ENCODE measurements at places on chromosomes 5 and 9.

DNA sequence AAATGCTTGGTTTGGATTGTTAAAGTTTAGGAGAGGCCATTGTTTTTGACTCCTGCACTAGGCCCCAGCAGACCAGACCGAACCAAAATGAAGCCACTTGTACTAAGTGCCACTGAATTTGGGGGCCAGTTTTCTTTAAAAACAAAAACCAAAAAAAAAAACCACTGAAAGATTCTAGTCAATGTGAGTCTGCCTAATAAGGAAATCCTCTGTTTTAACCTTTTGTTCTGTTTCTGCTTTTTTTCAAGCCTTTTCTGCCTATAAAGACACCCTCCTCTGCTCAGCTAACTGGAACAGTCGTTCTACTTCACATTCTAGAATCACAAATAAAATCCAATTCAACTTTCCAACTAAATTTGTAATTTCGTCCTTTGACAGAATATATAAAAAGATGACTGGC, 64.9 kb downstream of the SERINC5 start:
- no peak for ATAC-seq

GRCh38 chr9:27726244-27727081, 153.2 kb upstream of the C9orf72 start:
- peak; percentile 46 for ATAC-seq

GRCh38 chr5:136055612-136056309, 27.0 kb downstream of the TGFBI start:
- no peak for ATAC-seq

- ATAC-seq, result no peak
These were observed 80.5 kb upstream of the EPB41L4B start for GRCh38 chr9:109401169-109401989.

DNA sequence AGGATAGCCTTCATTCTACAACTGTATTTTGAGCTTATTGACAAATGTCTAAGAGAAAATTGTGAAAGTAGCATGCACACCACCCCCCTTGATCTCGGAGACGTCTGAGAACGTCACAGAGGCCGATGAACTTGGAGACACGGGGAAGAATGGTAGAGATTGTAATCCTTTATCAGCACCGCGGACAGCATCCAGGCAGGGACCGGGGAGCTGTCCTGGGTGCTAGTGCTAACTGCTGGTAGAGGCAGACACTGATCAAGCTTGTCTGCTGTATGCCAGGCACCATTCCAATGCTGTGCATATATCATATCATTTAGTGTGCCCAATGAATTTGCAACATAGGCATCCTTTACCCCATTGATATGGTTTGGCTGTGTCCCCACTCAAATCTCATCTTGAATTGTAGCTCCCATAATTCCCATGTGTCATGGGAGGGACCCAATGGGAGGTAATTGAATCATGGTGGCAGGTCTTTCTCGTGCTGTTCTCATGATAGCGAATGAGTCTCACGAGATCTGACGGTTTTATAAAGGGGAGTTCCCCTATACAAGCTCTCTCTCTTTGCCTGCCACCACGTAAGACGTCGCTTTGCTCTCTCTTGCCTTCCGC, 98.8 kb downstream of the LHX2 start:
- ATAC-seq, result no peak

GRCh38 chr5:68149189-68149588, 66.4 kb upstream of the PIK3R1 start:
- ATAC-seq, result no peak

DNA sequence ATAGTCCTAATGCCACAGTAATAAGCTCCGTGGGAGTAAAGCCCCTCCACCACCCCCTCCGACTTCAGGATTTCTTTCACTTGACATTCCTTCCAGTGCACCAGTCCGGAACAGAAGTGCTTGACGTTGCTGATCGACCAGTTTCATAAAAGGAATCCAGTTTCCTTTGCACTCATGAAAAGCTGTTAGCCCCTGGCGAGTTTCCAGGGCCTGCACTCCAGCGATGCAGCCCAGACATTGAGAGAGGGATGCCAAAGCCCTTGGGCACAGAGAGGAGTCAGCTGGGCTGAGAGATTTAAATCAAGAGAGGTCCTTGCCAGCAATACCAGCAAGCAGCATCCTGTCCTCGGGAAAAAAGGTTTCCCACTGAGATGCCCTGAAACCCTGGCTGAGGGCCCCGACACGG, 170.1 kb downstream of the GABBR2 start:
- no peak for ATAC-seq

DNA sequence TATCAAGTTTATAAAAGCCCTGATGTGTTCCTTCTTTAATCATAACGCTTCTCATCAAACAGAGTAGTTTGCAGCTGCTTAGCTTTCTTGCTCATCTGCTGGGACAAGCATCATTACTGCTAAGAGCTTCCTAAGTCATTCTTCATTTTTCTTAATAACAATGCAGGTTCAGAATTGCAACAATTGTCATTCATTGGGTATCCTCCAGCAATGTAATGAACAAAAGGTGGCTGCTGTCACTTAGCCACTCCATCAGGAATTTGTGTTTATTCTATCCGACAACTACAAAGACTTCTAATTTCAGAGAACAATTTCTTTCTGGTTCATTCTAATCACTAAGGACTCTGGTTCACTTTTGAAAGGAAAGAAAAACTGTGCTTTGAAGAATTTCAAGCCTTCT, 836.7 kb upstream of the CDH10 start:
- no peak for ATAC-seq

GRCh38 chr9:4167079-4167671, 132.7 kb downstream of the GLIS3 start:
- no peak for ATAC-seq

- no peak for ATAC-seq
These were observed 34.6 kb upstream of the ACTBL2 start for GRCh38 chr5:57517250-57517649.

GRCh38 chr5:125798307-125798706, 624.9 kb upstream of the GRAMD2B start:
- ATAC-seq, result no peak

DNA sequence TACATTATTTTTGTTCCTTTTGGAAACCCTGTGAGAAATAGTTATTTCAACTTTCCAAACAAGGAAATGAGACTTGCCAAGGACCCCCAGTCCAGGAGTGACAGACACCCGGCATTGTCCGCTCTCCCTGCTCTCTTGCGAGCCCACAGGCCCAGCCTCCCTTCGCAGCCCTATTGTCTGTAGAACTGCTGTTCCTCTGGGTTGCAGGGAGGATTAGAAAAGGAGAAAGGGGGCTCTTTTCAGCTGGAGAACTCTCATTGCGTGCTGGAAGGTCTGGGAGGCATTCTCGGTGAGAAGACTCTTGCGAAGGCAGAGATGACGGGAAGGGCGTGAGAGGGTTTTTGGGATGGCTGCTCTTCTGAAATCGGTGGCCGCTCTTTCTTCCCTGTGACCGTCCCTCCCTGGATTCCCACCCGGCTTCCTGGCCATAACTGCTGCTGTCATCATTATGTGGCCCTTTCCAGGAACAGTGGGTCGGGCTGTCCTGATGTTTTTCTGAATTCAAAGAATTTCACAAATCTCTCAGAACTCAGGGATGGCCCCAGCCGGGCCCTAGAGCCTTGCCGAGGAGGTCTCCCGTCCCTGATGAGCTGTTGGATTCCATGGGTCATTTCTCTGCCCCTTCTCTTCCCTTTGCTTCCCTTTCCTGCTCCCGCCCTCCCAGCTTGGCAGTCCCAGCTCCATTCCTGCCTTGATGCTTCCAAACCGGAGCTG, 29.8 kb downstream of the STC2 start:
- no peak for ATAC-seq

GRCh38 chr9:134687556-134687955, 46.0 kb downstream of the COL5A1 start:
- no peak for ATAC-seq

DNA sequence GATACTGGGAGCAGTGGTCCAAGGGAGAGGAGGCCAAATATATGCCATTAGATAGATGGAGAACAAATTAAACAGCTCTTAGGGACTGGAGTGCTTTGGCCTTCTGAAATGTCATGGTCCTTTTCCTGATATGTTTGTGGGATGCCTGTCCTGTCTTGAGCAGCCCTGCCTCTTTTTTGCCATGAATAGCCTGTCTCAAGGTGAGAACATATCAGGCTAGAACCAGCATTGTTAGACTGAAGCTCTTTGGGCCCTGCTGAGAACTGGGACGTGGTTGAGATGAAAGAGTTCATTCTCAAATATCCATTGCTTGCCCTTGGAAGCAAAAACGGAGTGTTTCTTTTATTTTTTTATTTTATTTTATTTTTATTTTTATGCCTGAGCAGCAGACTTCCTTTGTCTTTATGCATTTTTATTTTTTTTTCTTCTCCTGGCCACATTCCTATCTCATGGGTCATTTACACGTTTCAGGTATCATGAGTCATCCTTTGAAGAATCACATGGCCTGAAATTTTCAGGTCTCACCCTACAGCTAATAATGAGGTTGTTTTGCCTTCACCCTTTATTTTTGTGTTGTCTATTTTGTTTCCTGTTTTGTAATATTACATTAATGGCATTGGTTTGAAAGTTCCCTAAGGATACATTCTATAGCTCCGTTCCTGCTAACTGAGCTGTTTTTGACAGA, 371.4 kb downstream of the PSAT1 start:
- ATAC-seq, result no peak

GRCh38 chr5:150660108-150660831, 781 bp upstream of the MYOZ3 start:
- no peak for ATAC-seq

GRCh38 chr9:114694146-114694545, 12.2 kb upstream of the TEX48 start:
- ATAC-seq, result no peak

- ATAC-seq, result no peak
These were observed 127.0 kb upstream of the PALM2AKAP2 start for GRCh38 chr9:109652971-109653370.

DNA sequence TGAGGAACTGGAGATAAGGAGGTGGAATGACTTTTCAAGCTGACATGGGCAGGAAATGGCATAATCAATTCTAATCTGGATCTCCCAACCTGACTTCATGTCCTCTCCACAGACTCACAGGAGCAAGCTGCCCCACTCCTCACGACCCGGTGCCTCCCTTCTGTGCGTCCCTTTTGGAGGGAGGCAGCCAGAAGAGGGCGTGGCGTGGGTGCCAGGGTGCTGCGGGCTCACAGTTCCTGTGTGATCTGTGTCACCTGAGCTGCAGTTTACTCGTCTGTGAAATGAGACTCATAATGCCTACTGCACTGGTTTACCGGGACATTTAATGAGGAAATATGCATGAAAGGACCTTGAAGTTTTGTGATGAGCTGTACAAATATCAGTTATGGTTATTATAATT, 207.4 kb downstream of the DAB2IP start:
- ATAC-seq, result no peak

DNA sequence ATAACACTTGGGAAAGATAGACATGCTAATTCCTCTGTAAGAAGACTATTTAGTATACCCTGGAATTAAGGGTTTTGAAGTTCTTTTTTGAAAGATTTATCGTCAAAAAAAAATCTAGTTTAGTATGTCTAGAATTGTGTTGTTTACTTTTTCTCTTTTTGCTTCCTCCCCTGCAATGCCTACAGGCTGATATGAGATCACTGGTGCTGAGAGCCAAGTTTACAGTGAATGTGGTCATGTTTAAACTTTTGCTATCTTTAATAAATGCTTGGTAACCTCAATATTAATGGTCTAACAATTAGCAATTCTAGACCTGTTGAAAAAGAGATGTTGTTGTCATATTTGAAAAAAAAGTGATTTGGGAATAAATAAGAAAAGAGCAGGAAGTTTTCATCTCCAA, 86.1 kb downstream of the CWC27 start:
- ATAC-seq, result no peak

DNA sequence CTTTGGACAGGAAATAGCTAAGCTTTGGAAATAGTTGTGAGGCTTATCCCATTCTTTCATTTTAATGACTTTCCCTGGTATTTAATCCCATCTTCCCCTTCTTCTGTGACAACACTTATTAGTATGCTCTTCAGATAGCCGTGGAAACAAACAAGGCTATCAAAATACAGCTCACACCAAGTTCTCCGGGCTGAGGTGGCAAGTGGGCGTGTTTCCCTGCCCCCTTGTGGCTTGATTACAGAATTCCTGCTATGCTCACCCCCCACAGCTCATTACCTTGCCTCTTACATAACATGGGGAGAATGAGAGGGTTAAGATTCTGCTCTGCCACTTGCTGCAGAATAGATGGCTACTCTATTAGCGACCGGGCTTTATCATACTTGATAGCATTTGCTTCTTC, 437.1 kb upstream of the TLE4 start:
- ATAC-seq, result no peak

DNA sequence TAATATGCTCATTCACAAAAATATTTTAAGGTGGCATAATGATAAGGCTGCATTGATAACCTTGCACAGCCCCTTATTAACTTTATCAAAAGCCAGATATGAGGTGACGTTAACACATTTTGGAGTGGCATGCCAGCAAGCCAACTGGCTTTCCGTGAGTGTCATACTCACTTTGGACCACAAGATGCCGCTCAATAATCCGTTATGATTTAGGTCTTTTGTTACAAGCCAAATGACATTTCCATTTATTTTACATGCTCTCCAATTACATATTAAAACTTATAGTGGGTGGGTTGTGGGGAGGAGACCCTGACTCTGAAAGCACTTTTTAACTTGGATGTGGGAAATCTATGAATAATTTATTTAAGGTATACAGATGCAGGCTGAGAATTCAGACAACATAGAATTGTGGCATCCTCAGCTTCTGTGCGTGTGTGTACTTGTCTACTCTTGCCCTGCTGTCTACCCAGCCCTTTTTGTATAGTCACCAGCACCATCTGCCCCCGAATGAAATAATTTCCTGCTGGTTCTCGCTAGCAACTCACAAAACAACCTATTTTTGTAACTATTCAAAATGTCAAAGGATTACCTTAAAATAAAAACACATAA, 305.1 kb downstream of the PSAT1 start:
- ATAC-seq, result no peak

GRCh38 chr9:37127018-37127417, 6.6 kb downstream of the ZCCHC7 start:
- no peak for ATAC-seq

DNA sequence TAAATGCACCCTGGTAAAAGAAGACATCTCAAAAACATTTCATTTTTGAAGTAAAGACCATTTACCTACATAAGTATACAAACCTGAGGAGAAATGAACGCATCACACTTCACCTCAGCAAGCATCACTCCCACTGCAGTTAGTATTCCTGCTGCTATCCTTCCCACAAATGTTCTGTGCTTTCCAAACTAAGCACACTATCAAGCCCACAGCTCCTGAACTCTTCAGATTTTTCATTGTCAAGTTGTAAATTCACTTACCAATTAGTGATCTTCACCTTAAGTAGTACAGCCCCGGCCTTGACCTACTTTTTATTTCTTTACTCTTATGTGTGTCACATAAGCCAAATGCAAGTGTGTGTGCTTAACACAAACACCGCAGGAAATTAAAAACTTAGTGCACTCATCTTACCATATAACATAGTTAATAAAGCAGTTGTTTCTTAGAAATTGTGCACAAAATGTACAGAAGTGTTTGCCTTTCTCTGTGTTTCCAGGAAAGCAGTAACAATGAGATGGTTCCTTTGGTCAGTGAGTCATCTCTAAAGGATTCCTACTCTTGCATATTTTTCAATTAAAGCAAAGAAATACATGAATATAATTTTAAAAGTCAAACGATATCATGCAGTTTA, 169.4 kb downstream of the APBA1 start:
- ATAC-seq, result no peak

- ATAC-seq, result no peak
These were observed 267.1 kb upstream of the EFNA5 start for GRCh38 chr5:107937651-107938355.

All from activated CD4-positive, CD25-positive, alpha-beta regulatory T cell treated with anti-CD3 and anti-CD28 coated beads, Interleukin-2, amount 50 U/mL, for 24 hours (primary cell).